ENCODE measurements at places on chromosomes 5 and 9.

DNA sequence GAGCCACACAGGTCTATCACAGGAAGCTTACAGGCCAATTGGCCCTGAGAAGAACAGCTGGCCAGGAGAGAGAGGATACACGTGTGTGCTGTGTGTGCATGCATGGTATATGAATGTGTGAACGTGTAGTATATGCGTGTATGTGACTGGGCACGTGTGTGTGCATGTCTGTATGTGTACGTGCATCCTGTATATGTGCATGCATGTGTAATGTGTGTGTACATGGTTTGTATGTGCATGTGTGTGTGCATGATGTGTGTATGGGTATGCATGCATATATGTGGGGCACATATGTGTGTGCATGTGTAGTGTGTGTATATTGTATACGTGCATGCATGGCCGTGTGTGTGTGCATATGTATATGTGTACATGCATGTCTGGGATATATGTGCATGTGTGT, 57.0 kb upstream of the FCN2 start:
- DNase-seq = no peak

GRCh38 chr5:173094012-173094661, 38.0 kb downstream of the CREBRF start:
- DNase-seq = no peak

DNA sequence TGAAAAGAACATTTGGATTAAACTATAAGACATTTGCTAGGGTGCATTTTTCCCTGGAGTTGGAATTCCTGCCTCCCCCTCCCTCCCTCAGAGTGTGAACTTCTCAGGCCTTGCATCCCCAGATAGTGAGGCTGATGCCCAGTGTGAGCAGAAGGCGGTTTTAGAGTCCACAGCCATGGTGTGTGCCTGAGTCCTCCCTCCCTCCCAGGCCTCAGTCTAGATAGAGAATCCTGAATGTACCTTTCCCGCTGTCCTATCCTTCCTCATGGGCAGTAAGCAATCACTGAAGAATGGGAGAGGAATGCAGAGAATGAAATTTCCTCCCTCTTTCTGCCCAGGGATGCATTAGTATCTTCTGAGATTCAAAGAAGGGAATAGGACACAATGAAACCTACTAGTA, 108.5 kb downstream of the RASGRF2 start:
- DNase-seq = no peak

GRCh38 chr5:80712919-80713318, 58.1 kb upstream of the DHFR start:
- DNase-seq = no peak

DNA sequence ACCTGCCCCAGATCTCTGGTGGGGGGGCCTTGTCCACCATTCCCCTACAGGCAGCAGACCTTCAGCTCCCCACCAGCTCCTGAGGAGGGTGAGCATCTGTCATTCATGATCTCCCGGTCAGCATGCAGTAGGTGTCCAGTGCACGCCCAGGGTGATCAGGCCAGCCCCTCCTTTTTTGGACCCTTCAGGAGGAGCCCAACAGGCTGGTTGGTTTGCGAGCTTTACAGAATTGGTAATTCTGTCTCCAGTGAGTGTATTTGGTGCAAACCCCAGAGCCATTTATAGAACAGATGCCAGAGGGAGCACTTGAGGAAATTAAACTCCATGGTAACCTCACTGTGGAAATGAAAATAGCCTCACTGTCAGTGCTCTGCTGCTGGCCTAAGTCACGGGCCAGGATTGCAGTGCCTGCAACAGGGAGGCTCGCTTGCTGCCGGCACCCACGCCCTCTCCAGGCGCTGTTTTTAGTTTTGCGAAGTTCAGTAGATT, 23.4 kb downstream of the WNK2 start:
- DNase-seq = no peak

DNA sequence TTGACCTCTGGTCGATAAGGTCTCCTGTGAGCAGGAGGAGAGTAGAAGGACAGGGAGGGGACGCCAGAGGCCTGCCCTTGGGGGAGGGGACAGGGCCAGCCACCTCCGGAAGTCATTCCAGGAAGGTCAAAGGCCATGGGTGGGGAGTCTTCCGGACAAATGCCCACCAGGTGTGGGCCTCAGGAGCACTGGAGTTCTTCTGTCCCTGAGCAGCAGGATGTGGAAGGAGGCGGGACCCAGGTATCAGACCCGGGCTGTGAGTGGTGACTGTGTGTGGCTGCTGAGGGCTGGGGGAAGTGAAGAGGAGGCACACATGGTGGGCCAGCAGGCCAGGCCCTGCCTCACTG, 13.9 kb downstream of the FGF18 start:
- DNase-seq = no peak
